Spleen (tissue), 13 donors: ENCODE measurements at places on chromosomes 13 and 19. TPM values are rescaled to one million over a fixed set of nuclear protein-coding genes. Genes with fewer than 3 reads are reported as not detected.

- H3K27me3 ChIP-seq, result no peaks in the 10 kb centered on the region
- no peaks in the 10 kb centered on the region for H3K4me1 ChIP-seq
- H3K4me3 ChIP-seq, result no peak overlapping the region
- no peak overlapping the region for H3K27ac ChIP-seq
These were observed 554.6 kb downstream of the RFC3 start for GRCh38 chr13:34372581-34372980.

Gene SLC6A16
- total RNA-seq, result 6.9 TPM

DNA sequence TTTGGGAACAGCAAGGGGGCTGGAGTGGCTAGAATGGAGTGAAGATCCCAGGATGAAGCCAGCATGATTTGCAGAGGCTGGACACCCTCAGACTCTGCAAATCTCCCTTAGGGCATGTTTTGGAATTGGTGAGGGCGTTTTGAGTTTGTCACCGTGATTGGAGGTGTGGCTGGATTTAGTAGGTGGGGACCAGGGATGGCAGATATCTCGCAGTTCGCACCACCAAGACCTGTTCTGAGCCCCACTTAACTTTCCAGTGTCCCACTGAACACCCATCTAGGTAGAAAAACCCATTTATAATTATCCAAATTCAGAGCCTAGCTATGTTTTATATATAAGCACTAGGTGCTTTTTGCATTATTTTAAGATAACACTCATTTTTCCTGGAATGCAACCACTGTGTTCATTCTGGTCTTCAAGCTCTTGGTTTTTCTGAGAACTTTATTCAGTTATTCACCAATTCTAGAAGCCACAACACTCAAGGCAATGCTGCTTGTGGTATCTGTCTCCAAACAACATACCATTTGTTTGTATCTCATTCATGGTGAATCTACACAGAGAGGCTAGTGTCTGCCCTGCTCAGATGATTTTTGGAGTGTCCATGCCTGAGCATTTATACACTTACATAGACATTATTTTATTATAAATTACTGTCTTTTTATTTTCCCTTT is 3.0 kb upstream of the NANOS2 start:
- H3K36me3 ChIP-seq, result no peaks in the 10 kb centered on the region
- no peak overlapping the region for H3K4me3 ChIP-seq
- DNase-seq, result no peak
- H3K27me3 ChIP-seq, result no peaks in the 10 kb centered on the region
- H3K27ac ChIP-seq, result no peak overlapping the region
- no peaks in the 10 kb centered on the region for H3K4me1 ChIP-seq

DNA sequence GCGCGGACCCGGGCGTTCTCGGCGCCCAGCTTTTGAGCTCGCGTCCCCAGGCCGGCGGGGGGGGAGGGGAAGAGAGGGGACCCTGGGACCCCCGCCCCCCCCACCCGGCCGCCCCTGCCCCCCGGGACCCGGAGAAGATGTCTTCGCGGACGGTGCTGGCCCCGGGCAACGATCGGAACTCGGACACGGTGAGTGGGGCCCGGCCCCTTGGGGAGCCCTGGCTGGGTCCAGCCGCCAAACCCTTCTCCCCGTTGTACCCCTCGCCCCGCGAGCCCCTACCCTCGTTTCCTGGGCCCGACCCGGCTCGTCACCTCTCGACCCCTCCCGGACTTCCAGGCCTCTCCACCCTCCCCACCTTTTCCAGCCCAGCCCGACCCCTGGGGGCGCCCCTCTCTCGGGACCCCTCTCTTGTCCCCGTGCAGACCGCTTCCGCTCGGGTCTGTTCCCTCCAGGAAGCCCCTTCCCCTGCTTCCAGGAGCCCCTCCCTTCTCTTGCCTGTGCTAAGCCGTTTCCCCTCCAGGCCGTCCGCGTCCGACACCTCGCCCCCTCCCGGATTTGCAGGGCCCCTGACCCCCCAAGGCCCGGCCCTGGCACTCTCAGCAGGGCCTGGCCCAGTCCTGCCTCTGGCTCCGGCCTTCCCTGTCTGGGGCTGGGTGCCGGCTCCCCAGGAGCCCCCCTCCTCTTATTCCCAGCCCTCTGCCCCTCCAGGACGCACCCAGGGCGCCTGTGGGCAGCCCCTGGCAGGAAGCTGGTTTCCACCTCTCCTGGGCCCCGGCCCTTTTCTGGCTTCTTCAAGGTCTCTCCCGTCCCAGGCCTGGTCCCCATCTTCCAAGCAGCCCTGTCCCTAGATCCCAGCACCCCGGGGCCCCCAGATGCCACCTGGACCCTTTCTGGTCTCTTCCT is 632 bp downstream of the MARK4 start:
- H3K27ac ChIP-seq, result peak overlapping the region; percentile 35
- peak overlapping the region; percentile 63 for H3K4me3 ChIP-seq
- H3K27me3 ChIP-seq, result no peaks in the 10 kb centered on the region
- DNase-seq, result peak; percentile 84
- no peaks in the 10 kb centered on the region for H3K36me3 ChIP-seq

- no peak for DNase-seq
- H3K36me3 ChIP-seq, result no peaks in the 10 kb centered on the region
- H3K4me1 ChIP-seq, result no peaks in the 10 kb centered on the region
- no peak overlapping the region for H3K4me3 ChIP-seq
These were observed 999.1 kb upstream of the ATXN8OS start for GRCh38 chr13:69108486-69108885.

Gene KLK14
- total RNA-seq, result not detected

DNA sequence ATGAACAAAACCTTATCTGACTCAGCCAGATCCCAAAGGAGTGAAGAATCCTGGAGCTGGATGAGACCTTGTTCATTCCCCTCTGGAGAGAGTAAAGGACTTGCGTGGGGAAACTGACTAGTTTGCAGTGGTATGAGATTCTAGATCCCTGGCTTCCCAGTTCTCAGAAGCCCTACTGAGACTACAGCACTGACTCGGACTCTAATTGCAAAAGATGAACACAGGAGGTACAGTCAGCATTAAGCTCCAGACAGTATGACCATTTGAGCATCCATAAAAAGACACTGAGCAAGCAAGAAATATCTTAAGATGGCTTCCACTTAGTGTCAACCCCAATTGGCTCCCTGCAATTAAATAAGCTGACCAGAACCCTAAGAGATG is 6.8 kb downstream of the ZC3H4 start:
- no peaks in the 10 kb centered on the region for H3K27me3 ChIP-seq
- DNase-seq, result no peak
- peak overlapping the region; percentile 100 for H3K27ac ChIP-seq
- no peak overlapping the region for H3K4me3 ChIP-seq
